ENCODE measurements at places on chromosomes 5 and 9.

DNA sequence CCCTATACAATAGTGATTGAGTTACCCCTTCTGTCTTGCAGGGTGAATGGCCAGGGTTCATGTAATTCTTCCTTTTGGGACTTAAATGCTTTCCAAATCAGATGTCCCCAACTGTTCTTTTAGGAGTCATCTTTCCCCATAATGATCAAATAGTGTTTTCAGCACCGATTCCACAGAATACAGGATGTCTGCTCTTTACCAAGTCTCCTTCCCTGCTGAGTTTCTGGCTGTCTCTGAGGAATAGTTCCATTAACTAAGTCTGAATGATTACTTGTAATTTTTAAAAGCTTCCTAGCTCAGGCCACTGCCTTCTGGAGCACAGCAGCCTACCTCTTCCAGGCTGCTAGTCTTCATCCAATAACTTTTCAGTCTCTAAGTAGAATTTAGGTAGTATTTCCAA lies 630.7 kb upstream of the ZNF608 start:
- DNase-seq = no peak

- DNase-seq = no peak
Observed at GRCh38 chr5:59955241-59955640, 61.7 kb upstream of the PDE4D start.

DNA sequence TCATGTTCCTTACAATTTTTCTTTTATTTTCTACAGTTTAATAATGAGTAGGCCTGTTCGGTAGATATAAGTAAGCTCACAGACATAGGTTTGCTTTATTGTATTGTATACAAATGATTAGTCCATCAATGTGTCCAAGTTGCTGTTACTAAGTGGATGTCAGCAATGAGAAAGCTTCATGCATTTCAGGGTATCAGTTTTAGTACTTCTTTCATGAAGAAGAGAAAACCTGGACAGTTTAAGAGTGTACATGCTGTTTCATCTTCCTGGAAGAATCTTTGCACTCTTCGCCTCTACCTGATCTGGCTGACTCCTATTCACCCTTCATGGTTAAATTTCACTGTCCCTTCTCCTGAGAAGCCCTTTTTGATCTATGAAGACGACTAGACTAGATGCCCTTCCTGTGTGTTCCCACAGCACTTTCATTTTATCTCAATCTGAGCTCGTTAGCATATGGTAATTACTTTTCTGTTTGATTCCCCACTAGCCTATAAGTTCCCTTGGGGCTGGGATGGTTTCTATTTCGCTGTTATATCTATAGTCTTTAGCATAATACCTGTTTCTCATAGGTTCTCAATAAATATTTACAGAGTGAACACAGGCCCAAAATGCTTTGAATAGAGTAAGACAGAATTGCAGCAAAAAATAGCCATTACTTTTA lies 70.7 kb downstream of the CETN3 start:
- DNase-seq = no peak

- no peak for DNase-seq
Observed at GRCh38 chr5:1788200-1788599, 11.4 kb downstream of the MRPL36 start.

DNA sequence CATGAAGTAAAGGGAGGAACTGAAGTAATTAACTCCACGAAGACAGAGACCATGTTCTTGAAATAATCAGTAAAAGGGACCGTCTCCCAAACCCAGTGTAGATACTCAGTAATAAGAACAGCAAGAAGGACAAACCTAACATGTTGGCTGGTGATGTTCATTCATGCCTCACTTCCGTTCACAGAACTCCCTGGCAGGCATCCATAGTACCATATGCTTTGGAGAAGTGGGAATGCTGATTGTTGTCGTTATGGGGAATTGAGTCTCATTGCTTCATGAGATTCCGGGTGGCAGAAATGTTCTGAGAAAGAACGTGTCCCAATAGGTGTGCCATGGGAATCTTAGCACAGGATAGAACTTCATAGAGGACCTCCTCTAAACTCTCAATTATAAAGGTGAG lies 452.3 kb downstream of the ZSWIM6 start:
- DNase-seq = no peak

DNA sequence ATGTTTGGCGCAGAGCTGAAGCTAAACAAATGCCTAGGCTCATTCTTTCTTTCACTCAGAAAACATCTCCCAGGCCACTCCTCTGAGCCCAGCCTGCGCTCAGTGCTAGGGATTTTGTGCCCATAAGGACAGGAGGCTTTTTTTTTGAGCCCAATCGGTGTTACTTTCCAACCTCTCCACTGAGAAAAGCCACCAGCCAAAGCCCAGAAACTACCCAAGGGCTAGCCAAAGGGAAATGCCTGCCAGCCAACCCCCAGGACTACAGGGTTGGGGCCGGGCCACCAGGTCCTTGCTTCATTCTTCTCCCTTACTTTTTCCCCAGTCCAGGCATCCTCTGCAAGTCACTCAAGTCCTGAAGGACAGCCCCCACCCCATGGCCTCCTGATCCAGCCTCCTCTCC lies 134.7 kb downstream of the PAX5 start:
- no peak for DNase-seq

DNA sequence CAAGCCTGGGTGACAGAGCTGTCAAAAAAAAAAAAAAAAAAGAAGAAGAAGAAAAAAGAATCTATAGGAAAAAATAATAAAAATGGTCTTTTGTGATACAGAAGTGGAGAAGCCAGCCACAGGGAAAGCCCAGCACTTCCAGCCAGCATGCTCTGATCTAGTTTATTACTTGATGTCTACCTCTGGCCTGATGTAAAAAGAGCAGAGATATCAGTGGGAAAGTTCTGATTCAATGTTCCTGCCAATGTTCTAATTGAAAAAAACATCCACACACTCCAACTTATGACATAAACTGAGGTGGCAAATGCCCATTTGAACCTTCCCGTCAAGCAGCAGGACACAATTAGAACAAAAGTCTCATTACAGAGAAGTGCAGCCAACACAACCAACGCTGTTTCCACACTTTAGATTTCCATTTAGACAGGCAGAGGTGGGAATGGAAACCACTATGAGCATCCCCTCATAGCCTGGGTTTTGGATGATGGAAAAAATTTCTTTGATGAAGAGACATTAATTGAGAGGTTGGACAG lies 5.7 kb downstream of the RBM18 start:
- no peak for DNase-seq

DNA sequence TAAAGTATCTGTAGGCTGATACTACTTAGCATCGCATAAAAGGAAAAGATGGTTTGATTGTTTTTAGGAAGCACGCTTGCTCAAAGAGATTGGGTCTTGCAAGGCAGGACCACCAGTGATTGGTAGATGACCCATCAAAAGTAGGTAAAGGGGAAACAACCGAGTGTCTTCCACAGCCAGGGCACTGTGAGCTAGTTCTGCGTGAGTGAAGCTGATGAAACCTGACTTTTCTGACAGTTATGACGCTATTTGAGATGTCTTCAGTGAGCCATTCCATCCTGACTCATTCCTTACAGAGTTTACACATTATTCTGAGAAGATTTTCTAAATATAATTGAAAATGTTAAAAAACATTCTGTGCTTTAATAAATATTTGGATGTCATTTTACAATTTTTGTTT lies 49.7 kb downstream of the BASP1 start:
- no peak for DNase-seq

- peak; percentile 49 for DNase-seq
Observed at GRCh38 chr5:35230038-35230611, at the start of gene PRLR. TSS of gene PRLR (minus strand) at chr5:35230487. CDS start at chr5:35089620, 140,867 bp downstream.

- no peak for DNase-seq
Observed at GRCh38 chr5:119016125-119016774, 27.9 kb upstream of the DTWD2 start.
